ENCODE measurements at places on chromosomes 4 and X.
A peak's percentile ranks its signal among the peaks of the same experiment; 100 is the strongest.

DNA sequence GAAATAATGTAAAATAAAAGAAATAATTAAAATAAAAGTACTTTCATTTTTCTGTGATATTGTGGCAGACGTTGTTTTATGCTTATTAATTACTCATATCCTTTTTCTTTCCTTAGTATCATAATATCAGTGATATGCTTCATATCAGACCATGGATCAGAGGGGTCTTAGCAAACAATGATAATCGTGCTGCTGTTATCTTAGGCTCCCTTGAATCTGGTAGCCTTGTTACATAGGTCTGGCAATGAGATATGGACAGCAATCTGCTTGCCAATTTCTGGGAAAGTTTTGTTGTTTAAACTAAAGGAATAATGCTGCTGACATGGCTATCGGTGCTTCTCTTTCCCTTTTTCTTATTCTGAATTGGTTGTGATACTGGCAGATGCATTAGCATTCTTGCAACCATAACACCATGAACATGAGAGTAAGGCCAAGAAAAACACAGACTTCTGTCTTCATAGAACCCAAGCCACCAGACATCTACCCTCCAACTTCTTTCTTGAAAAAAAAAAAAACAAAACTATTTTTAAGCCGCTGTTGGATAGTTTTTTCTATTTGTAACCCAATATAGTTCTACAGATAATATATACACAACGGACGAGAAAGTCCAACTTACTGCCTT is 16.4 kb downstream of the EPHA5 start:
- no peak for DNase-seq

GRCh38 chr4:13329963-13330362 is 154.2 kb downstream of the RAB28 start:
- no peak for DNase-seq

GRCh38 chr4:26912810-26913209 is 52.2 kb downstream of the STIM2 start:
- DNase-seq: no peak

GRCh38 chrX:40719218-40719617 is 16.1 kb downstream of the MED14 start:
- DNase-seq: no peak

- DNase-seq: no peak
These were observed 5.1 kb downstream of the AFF1 start for GRCh38 chr4:86939729-86940575.

GRCh38 chrX:154026136-154027021 is 6.7 kb upstream of the IRAK1 start:
- no peak for DNase-seq

DNA sequence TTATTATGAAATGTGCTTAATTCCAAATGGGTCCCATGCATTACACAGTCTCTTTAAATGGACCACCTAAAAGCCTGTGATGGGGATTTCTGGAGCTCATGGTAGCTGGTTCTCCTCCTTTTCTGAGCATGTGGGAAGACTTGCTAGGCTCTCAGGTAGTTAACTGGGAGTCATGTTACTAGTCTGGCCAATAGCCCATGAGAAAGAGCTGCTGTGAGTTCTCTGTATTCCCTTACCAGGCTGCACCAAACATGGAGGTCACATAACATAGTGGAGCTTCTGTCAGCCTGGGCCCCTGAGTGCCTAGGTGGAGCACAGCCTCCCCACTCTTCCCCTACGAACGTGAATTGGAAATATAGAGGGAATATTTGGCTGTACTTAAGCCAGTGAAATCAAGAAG is 198.4 kb downstream of the MAML3 start:
- DNase-seq: no peak

DNA sequence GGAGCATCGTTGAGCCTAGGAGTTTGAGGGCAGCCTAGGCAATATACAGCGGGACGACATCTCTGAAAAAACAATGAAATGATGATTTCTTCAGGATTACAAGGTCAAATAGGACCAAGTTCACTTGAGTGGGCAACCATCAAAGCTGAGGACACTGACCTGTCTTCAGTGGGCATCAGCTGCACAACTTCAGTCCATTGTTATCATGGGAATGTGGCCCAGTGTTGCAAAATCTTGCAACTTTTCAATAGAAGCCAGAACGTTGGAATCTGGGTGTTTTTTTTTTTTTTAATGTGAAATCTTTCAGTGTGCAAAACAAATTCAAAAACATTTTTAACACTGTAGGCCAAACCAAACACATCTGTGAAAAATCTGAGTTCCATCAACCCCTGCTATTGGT is 155.4 kb upstream of the PLAC1 start:
- DNase-seq: no peak

DNA sequence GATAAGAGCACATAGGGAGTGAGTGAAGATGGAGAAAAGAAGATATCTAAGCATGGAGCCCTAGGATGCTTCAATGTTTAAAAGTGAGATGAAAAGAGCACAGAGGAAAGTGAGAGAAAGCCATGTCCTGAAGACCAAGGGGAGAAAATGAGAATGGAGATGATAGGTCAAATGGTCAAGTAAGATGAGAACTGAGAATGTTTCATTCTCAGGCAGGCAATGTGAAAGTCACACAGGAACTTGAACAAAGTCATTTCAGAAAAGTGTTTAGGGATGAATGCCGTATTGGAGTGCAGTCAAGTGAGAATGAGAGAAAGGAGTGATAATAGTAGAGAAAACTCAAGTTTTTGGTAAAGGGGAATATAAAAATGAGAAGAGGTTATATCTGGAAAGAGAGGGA is 148.7 kb upstream of the PTCHD1 start:
- DNase-seq: no peak

- DNase-seq: no peak
These were observed 6.6 kb downstream of the DUSP9 start for GRCh38 chrX:153653556-153653955.

- no peak for DNase-seq
These were observed 263.1 kb downstream of the GUCY2F start for GRCh38 chrX:109218761-109219160.

GRCh38 chr4:148094149-148094548 is 348.1 kb downstream of the NR3C2 start:
- no peak for DNase-seq

- DNase-seq: peak; percentile 6
These were observed 39.0 kb upstream of the RASL11B start for GRCh38 chr4:52822972-52823701.

DNA sequence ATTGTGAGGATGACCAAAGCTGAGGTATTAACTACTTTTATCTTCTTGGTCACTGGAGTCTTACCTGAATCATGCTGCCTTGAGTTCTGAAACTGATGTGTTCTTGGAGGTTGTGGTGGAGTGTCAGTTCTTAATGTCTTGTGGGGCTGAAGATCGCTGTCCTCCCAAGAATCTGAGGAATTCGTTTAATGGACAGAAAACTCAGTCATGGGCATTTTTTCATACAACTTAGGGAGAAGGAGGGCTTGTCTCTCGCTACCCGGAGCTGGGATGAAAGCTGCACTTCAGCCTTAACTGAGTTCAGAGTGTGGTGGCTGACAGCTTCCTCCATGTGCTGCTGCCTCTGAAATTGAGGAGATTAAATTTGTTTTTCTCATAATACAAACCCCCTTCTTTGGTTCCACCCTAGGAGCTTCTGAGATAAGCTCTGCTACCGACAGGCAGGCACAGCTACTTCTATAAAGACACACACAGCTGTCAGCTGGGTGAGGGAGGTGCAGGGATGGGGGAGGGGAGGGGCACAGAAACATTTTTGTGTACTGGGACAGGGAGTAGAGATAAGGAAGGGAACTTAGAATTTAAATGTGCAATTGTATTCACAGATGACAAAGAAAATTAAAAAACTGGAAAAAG is 30.8 kb downstream of the RBBP7 start:
- DNase-seq: no peak

- no peak for DNase-seq
These were observed 34.5 kb downstream of the KDM5C start for GRCh38 chrX:53190363-53190960.

- DNase-seq: no peak
These were observed 134.3 kb upstream of the PPARGC1A start for GRCh38 chr4:24024157-24024556.

GRCh38 chrX:134949271-134949670 is 41.5 kb upstream of the SMIM10 start:
- DNase-seq: no peak

- DNase-seq: no peak
These were observed 15.7 kb downstream of the L1CAM start for GRCh38 chrX:153870288-153870690.

DNA sequence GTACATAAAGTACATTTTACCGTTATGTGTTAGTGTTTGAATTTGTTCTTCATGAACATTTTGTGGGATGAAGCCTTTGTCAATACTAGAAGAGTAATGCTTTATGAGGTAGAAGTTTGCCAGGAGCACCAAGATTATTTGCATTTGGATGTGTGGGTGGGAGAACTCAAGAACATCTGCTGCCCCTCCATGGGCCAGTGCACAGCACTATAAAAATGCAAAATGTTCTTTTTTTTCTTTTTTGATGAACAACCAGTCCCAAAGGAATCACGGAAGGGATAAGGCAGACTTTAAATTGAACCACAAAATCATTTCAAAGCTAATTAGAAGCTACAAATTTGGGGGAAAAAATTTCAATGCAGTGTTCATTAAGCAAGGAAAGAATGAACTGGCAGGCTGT is 300.3 kb upstream of the NWD2 start:
- no peak for DNase-seq

All from activated T-cell treated with anti-CD3 and anti-CD28 coated beads for 48 hours (primary cell).